ENCODE measurements at places on chromosomes 7 and 10.

GRCh38 chr7:130356121-130356875 is 11.7 kb downstream of the CPA5 start:
- DNase-seq = no peak

GRCh38 chr10:97416565-97416964 is 9.4 kb upstream of the PGAM1 start:
- no peak for DNase-seq

GRCh38 chr10:129524936-129525335 is 57.9 kb downstream of the MGMT start:
- DNase-seq = no peak

- DNase-seq = no peak
These were observed 158.9 kb upstream of the TMEM106B start for GRCh38 chr7:12052211-12052610.

- DNase-seq = no peak
These were observed 677.8 kb downstream of the SDK1 start for GRCh38 chr7:3978839-3979238.

DNA sequence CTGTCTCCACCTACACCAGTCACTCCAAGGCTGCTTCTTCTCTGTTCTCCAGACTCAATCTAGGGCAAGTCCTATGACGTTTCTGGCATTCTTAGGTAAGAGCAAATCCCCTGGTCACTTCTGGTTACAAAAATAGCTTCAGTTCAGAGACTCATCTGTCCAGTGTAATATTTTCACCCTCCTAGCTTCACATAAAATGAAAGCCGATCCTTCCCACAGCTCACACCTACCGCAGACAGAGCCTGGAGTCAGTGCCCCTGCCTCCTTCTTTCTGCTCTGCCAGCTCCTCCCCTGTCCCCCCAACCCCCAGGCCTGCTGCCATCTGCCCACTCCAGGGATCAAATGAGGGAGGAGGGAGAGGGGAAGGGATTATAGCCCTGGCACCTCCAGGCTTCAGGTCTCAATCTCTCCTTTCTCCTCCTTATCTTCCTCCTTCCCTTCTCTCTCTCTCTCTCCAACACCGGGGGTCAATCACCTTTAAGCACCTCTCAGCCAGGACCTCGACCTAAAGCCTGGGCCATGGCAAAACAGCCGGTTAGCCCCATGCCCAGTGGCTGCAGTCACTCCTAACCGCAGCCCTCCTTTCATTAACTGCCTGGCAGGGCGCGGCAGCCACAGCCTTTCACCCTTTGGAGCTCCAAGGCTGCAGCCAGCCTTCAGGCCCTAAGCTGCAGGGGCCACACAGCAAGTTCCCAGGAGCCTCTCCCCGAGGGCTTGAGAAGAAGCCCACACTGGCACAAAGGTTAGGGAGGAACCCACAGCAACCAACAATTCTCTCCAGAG is 292.6 kb upstream of the MGMT start:
- no peak for DNase-seq

- DNase-seq = no peak
These were observed 45.6 kb upstream of the CFAP46 start for GRCh38 chr10:132987671-132988571.

- no peak for DNase-seq
These were observed 63.3 kb downstream of the NOC3L start for GRCh38 chr10:94299417-94299816.

- no peak for DNase-seq
These were observed 174.8 kb upstream of the KAT6B start for GRCh38 chr10:74651565-74651964.

- no peak for DNase-seq
These were observed 23.9 kb downstream of the CACUL1 start for GRCh38 chr10:118730756-118731456.

DNA sequence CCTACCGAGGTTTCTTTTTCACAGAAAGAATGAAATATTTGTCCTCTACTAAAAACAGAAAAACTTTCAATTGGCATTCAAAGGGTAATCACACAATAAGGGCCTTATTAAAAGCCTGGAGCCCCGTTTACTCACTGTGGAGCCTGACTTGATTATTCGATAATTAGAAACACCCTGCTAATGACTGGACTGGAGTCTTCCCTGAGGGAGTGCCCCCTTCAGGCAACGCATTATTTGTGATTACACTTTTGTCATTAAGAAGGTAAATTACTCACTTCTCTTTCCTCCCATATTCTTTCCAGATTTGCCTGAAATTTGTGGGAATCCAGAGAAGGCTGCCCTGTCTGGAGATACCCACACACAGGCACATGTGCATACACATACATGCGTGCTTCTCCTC is 444.2 kb upstream of the NPVF start:
- DNase-seq = no peak

DNA sequence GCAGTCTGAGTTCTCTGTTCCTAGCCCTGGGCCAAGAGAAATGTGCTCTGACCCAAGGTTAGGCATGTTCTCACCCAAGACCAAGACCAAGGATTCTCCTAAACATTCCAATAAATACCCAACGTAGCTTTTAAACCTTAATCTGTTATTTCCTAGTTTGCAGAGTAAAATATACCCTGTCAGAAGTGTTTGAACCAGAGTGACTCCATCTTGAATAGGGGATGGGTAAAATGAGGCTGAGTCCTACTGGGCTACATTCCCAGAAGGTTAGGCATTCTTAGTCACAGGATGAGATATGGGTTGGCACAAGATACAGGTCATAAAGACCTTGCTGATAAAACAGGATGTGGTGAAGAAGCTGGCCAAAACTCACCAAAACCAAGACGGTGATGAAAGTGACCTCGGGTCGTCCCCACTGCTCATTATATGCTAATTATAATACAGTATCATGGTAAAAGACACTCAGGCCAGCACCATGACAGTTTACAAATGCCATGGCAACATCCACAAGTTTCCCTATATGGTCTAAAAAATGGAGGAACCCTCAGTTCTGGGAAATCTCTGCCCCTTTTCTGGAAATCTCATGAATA is 27.7 kb downstream of the PLXNA4 start:
- DNase-seq = no peak

DNA sequence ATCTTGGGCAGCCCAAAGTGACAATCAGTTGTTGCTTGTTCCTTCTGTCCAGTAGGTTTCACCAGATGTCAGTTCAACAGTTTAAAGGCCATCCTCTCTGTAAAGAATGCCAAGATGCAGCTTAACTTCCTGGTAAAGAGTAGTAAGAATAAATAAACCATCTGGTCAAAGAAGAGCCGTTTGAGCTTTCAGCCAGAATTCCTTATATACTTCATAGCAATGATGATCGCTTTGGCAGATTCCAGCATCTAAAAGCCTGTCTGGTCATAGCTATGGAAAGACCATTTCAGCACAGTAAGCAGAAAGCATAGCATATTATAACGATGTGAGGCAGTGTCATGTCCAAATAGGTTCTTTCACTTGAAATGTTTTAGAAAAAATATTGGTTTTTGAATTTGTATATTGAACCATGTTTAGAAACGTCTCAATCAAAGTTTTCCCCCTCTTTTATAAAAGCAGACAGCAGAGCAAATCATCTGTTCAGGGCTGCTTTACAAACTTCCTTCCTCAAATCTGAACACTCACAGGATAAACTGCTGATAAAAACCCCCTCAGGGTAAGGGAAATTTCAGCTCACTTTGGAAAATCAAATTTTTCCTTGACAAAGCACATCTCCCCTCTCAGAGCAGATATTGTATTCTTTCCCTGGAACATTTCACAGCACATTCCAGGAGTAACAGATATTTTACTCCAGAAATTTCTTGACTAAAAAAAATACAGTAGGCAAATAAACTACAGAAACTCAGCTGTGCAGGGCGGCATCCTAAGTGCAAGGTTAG is 184.1 kb downstream of the NOC3L start:
- DNase-seq = no peak

GRCh38 chr7:36630112-36630650 is 94.1 kb downstream of the AOAH start:
- DNase-seq = no peak

DNA sequence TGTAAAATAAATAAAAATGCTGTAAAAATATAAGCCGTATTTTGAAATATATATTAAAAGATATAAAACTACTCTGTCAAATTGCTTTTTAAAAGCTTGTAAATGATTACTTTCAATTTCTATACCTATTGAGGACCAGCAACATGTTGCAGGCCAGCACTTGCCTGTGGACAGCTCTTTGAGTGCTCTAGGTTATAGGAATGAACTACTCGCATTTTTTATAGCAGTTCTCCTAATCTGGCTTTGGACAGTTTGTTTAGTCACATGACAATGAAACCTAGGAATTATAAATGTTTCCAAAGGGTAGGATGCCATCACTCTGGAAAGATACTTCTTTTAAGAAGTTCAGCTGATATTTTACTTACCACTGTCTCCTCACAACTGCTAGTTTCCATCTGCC is 117.7 kb upstream of the PTPRZ1 start:
- DNase-seq = no peak

- no peak for DNase-seq
These were observed 59.7 kb downstream of the OR13A1 start for GRCh38 chr10:45255706-45256105.
